ENCODE measurements at places on chromosomes 5 and 9.

DNA sequence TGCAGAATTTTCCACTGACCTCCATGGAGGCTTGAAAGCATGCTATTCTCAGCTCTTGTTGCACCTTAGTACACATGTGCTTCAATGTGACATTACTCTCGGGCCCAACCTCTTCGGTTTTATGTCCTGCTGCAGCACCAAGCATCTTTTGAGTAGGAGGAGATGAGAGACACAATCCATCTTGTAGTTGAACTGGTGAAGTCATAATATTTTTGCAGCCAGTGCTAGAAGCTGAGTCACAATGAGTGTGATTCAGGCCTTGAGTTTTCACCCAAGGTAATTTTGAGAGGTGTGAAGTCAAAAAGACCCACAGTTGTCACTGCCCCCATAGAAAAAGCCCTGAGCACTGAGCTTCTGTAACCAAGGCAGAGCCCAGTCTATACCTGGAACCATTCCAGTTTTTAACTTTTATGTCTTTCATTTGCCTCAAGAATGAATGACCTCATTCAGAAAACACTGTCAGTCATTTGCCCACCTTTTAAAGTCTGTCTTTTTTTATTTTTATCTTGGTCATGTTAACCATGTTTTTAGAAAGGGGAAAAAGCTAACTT lies 117.7 kb downstream of the ZNF462 start:
- DNase-seq = no peak

DNA sequence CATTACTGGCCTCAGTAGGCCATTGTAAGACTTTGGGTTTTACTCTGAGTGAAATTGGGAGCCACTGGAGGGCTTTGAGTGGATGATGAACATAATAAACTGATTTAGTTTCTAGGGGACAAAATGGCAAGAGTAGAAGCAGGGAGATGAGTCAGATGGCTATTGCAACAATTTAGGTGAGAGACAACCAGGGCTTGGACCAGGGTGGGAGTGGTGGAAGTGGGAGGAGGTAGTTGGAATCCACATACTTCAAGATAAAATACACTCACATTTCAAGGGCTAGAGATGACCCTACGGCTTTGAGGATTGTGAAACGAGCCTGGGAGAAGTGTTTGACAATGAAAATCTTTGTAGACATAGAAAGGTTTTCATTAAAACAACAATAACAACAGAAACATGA lies 136.3 kb downstream of the ACTBL2 start:
- no peak for DNase-seq

GRCh38 chr5:4019009-4019769 lies 423.6 kb downstream of the IRX1 start:
- no peak for DNase-seq

DNA sequence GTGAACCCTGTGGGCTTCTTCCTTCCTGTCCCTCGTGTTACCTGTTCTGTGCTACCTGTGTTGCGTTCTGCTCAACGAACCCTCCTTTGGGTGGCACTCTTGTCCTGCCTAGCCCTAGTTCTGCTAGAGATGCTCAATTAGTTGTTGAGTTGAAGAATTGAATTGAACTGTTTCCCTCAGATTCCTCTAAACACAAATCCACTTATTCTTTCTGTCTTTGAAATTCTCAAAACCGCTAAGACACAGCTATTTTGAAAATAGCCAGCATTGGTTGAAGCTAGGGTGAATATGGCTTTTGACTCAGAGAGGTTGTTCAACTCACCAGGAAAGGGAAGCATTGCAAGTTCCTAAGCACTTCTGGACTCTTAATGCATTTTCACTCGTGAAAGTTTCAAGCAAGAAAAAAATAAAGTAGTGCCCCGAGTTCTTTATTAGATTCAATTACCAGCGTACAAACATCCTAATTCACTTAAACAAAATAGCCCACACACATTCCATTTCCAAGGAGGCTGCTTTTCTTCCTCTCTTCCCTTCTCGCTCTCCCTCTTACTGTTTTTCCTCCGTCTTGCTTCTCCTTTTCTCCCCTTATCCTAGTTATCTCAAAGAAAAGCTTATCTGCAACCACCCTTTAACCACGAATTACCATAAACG lies 642 bp upstream of the ITGA1 start:
- no peak for DNase-seq

- no peak for DNase-seq
These were observed 218.1 kb downstream of the TRIM32 start for GRCh38 chr9:116905171-116905588.

DNA sequence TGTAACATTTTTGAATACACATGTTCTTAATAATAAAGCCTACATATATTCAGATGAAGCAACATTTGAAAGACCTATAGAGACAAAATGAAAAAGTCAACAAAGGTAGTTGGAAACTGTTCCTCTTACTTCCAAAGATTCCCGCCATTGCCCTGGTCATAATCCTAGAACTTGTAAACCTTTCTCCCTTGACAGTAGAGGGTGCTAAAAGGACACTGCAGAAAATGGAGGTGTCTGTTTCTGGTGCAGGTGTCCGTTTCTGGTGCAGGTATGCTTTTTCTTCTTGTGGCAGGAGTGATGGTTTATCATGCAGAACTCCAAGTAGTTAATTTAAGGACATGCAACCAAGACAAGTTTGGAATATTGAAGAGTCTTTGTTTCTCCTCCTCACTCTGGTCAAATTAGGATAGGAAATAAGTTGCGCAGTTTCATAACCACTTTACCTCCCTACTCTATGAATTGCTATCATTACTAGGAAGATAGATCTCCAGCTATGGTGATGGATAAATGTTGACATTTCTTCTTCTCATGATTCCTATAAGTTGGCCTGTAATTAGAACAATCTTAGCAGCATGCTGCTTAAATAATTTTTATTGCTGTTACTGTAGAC lies 56.0 kb upstream of the FAM174A start:
- DNase-seq = no peak

- no peak for DNase-seq
These were observed 84.5 kb downstream of the RFX3 start for GRCh38 chr9:3441197-3441816.

GRCh38 chr5:66728049-66728448 lies 131.9 kb downstream of the MAST4 start:
- no peak for DNase-seq

DNA sequence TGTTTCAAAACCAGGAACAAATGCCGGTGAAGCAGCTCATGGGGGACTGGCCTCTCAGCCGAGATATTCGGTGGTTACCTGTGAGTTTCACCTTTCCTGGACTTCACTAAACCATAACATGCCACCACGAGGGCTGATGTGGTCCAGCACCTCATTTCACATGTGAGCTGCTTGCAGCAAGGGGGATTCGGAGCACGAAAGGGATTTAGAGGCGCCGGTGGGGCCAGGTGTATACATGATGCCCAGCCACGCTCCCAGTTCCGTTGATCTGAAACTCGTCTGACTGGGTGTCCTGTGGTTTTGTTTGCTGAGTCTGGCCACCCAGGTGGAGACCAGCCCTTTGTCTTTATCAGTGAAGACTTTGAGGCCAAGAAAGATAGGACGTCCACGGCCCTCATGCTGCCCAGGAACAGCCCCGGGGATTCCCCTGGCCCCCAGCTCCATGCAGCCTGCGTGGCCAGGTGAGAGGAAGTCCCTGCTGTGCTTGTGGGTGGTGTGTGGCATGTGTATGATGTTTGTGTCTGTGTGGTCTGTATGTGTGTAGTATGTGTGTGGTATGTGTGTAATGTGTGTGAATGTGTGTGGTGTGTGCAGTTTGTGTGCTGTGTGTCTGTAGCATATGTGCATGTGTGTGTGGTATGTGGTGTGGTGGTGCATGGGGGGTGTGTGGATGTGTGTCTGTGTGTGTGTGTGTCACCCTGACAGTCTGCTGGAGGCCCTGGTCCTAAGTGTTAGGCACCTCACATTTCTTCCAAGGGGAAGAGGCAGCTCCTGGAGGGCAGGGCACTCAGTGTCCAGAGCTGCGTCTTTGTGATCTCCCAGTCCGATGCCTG lies 23.4 kb downstream of the PHF2 start:
- DNase-seq = no peak

- DNase-seq = no peak
These were observed 2.2 kb downstream of the HSPA5 start for GRCh38 chr9:125238915-125239446.

DNA sequence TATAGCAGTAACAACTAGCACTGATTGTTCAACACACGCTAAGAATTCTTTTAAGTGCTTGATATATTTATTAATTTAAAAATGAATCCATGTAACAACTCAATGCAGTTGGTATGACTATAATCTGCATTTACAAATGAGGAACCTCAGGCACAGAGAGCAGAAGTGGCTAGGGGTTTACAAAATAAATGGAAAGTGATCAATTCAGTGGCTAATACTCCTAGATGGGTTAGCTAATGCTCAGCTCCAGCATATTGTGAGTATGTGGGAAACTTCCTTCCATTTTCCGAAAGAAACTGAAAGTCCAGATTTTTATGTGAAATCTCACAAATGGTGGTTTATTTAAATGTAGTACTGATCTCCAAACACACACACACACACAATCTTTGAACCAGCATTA lies 128.0 kb downstream of the RFX3 start:
- no peak for DNase-seq

GRCh38 chr9:92265154-92265553 lies 28.3 kb downstream of the IARS1 start:
- no peak for DNase-seq

DNA sequence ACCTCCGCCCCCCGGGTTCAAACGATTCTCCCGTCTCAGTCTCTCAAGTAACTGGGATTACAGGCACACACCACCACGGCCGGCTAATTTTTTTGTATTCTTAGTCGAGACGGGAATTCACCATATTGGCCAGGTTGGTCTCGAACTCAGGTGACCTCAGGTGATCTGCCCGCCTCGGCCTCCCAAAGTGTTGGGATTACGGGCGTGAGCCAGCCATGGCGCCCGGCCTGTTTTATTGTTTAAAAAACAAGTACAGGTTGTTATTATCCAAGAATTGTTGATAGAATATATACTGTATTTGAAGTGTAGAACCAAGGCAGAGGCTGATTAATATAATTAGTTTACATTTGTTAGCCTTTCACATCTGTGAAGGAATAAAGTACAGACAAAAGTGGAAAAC lies 8.9 kb downstream of the PARP8 start:
- DNase-seq = no peak

GRCh38 chr9:105912863-105913516 lies 218.6 kb downstream of the TMEM38B start:
- no peak for DNase-seq

- DNase-seq = no peak
These were observed 136.4 kb downstream of the KDM4C start for GRCh38 chr9:6894135-6894534.

DNA sequence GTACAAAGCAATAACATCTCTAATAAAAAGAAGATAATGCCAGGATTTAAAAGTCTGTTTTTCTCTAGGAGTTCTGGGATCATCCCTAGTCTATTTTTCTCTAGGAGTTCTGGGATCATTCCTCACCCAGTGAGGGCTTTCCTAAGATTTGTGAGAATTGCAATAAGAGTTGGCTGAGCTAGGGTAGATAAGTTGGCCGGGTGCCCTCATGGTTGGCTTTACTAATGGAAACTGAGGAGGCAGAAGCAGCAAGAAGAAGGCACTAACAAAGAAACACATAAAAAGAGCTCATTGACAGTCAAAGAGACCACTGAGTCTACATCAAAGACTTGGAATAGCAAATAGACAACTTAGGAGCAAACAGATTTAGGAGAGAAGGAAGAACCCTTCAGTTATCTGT lies 4.2 kb downstream of the SLC1A3 start:
- no peak for DNase-seq

DNA sequence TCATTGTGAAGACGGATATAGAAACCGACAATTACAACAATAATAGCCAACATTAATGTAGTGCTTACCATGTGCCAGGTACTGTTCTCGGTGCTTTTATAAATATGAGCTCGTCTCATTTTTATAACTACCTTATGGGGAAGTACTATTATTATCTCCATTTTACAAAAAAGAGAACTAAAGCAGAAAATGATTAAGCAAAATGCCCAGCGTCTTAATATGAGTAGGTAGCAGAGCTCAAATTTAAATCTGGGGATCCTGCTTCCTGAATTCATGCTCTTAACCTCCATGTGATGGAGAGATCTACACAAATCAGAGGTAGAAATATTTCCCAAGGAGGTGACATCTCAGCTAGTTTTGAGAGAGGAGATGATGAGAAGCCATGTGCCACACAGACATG lies 256.9 kb downstream of the TRIM32 start:
- no peak for DNase-seq

GRCh38 chr9:73183917-73184861 lies 32.5 kb downstream of the ANXA1 start:
- DNase-seq = no peak

DNA sequence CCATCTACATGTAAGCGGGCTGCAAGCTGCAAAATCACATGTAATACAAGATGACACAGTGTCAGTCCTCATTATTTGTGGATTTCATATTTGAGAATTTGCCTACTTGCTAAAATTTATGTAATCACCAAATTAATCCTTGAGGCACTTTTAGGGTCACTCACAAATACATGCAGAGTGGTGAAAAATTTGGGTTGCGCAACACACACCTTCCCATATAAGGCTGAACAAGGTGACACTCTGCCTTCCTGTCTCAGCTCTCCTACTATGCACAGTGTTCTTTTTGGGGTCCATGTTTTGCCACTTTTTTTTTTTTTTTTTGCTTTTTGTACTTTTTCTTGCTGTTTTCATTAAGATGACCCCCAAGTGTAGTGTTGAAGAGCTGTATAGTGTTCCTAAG lies 111.0 kb downstream of the FBXL7 start:
- no peak for DNase-seq

DNA sequence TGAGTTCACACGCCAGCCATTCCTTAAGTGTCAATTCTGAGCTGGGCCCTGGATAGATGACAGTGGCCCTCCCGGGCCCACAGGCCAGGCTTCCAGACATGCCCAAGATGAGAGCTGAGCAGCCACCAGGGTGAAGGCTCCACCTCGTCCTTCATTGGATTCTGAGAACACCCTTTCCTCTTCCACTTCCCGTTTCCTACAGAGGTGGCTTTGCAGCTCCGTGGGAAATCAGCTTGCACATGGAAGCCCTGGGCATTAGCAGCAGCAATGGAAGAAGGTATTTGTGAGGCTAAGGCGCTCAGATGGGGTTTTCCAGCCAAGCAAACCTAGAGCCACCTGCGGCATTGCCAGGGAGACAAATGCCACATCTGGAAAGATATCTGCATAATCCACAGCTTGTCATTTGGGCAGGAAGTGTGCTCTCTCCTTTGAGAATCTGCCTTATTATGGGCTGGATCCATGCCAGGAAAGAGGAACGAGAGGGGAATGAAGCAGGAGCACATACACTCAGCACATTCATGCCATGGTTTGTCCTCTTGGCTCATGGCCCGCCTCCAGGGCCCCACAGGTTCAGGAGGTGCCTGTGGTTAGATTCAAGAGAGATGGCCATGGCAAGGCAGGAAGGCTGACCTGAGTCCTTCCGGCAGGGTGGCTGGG lies 34.1 kb downstream of the CFAP77 start:
- DNase-seq = no peak

DNA sequence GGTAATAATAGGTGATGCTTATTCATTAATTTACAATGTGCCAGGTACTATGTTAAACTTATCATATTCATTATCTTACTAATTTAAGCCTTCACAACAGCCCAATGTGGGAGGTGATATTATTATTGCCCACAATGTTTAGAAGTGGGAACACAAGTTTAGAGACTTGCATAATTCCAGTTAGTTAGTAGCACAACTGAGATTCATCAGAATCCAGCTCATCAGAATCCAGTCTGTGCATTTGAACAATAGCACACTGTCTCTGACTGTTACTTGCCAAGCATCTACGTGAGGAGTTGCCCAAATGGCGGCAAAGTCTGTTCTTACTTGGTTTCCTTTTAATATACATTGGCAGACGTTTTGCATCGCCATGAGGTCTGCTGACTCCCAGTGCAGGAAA lies 110.9 kb upstream of the BASP1 start:
- DNase-seq = no peak
